GM12892 (cell line): ENCODE measurements at places on chromosomes 12 and 14.

GRCh38 chr12:46891306-46891705, 65.5 kb upstream of the SLC38A4 start:
- DNase-seq = no peak

DNA sequence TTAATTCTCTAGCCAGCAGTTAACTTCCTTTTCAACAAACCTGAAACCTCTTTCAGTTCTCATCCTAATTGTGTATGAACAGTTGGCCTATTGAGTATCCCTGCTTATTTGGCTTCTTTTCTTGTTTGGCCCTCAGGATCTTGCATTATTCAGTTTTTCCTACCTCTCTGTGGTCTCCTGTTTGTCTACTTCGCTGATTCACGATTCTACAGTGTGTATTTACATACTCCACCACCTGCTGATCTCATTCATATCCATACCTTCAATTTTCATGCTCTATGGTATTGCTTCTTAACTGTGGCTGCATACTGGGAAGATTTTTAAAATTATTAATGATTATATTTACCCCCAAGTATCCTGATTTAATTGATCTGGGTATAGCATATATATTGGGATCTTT, 56.4 kb downstream of the RASSF9 start:
- DNase-seq = no peak

DNA sequence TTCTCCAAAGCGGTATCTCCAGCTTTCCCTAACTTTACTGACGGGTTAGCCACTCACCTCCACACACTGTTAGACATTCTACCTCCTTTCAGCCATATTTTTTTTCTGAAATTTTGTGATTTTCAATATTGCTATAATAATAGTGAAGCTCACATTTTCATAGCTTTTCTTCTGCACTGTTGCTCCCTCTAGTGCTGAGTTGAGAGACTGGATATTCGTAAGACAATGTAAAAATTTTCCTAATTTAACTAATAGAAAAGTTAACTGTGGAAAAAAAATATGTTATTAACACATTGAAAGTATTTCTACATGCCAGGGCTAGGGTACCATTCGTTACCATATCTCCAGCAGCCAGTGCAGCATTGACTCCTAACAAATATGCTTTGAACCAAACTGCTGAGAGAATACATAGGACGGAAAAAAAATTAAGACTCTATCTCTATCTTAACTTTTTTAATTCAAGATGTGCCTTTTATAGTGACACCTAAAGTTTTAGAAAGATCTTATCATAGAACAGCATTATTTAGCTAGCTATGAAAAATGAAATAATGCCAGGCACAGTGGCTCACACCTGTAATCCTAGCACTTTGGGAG, 48.7 kb upstream of the ABCC9 start:
- no peak for DNase-seq

DNA sequence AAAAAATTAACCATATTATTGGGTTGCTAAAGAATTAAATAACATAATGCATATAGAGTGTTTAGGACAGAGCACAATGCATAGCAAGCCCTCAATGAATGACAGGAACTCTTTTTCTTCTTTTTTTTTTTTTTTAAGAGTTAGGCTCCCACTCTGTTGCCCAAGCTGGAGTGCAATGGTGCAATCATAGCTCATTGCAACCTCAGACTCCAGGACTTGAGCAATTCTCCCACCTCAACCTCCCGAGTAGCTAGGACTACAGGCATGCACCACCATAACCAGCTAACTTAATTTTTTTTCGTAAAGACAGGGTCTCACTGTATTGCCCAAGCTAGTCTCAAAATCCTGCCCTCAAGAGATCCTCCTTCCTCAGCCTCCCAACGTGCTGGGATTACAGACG, 20.5 kb upstream of the MTERF2 start:
- no peak for DNase-seq

DNA sequence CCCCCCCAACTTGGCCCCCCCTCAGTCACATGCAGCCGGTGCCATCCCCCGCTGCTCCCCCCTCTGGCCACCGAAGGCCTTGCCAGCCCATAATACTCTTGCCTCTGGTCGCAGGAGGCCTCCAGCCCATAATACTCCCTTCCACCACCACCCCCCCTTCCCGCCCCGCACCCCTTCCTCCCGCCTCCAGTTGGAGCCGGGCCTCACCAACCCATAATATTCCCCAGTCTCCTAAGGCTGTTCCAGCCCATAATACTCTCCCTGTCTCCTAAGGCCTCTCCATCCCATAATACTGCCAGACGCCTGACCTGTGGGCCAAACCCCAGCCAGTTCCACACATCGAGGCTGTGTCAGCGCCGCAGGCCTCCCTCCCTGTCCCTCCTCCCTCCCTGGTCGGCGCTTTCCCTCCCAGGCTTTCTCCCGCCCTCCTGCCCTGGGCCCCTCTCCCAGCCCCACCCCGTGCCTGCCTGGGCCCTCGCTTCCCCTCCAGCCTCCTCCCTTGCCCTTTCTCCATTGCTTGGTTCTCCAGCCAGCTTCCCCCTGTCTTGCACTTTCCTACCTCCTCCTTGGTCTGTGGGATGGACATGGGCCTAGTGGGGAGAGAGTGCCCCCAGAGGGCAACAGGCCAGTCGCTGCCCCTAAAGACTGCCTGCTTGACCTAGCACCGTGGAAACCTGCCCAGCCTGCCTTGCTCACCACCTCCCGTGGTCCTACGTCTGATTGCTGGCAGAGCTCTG, 6.8 kb upstream of the CHD4 start:
- DNase-seq = peak; percentile 60

GRCh38 chr14:90788031-90788430, 28.2 kb downstream of the TTC7B start:
- no peak for DNase-seq

GRCh38 chr12:132357623-132358186, 28.3 kb upstream of the GALNT9 start:
- no peak for DNase-seq

- no peak for DNase-seq
These were observed 65.1 kb downstream of the SLC6A12 start for GRCh38 chr12:148676-149416.
